Osteocyte (in vitro differentiated cells): ENCODE measurements at places on chromosomes 1 and 21. TPM values are rescaled to one million over a fixed set of nuclear protein-coding genes. Genes with fewer than 3 reads are reported as not detected.

The MX2 gene
- total RNA-seq: not detected in 2 replicates

- DNase-seq: no peak
These were observed 48.4 kb upstream of the RNPC3 start for GRCh38 chr1:103477101-103477500.

DNA sequence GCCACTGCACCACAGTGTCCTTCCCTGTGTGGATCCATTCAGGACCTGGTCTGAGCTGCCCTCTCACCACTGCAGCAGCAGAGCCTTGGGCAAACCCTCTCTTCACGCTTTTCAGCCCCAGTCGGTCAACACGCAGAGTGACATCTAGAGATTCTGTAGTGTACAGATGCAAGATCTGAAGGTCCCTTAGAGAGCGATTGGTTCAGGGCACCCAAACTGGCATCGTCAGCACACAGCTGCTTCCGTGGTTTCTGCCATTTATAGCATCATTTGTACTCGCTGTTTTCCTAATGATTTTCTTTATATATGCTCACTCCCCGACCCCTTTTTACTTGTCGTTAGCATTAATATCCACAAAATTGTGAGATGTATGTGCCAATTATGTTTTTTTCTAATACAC is 1.5 kb upstream of the ASCL5 start:
- no peak for DNase-seq

The LCE1F gene
- not detected in 2 replicates for total RNA-seq

DNA sequence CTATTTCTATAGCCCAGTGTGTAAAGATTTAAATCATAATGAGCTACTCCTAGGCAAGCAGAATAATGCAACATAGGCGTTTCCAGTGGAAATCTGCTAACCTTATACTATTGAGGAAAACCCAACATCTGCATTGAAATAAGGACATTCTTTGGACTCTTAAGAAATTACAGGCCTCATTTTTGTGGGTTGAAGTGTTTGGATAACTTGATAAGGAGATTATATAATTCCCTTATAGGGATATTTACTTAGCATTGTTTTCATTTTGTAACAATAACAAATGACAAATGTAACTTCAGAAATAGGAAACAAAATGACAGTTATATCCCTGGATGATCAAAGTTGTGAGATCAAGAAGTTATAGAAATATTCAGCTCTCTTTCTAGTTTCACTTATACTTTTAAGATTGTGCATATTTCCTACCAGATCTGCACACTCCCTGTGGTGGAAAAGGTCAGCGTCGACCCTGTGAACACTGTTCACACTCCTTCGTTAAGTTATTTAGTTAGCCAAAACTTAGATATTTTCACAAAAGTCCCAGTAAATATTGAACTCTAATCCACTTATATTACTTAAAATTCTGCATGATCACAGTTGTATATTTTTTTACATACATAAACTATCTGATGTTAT is 284.4 kb upstream of the C1orf105 start:
- no peak for DNase-seq

The MEGF6 gene
- total RNA-seq: 255 and 262 TPM in 2 replicates

GRCh38 chr1:27001570-27002360 is 8.3 kb downstream of the TRNP1 start:
- no peak for DNase-seq

DNA sequence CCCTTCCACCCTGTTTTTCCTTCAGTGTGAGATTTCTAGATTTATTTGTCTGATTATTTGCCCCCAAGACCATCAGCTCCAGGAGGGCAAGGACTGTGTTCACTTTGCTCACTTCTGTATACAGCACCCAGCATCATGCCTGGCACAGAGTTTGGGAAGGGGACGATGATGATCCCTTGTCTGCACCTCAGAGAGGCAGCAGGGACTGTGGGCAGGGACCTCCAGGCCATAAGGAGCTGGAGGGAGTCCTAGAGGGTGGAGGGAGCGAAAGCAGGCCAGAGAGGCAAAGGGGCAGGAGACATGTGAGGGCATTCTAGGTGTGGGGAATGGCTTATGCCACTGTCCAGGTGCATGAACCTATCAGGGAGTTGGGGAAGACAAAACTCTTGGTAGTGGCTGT is 32.8 kb downstream of the H3-3A start:
- no peak for DNase-seq

GRCh38 chr1:234507626-234508387 is 28.8 kb upstream of the TARBP1 start:
- no peak for DNase-seq

DNA sequence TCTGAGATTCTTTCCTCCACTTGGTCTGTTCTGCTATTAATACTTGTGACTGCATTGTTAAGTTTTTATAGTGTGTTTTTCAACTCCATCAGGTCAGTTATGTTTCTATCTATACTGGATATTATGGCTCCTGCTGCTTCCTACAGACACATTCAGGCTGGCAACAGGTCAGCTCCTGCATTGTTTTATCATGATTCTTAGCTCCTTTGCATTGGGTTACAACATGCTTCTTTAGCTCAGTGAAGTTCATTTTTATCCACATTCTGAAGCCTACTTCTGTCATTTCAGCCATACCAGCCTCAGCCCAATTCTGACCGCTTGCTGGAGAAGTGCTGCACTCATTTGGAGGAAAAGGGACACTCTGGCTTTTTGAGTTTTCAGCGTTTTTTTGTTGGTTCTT is 37.3 kb upstream of the F3 start:
- no peak for DNase-seq
